ENCODE measurements at places on chromosomes 3 and 15.

DNA sequence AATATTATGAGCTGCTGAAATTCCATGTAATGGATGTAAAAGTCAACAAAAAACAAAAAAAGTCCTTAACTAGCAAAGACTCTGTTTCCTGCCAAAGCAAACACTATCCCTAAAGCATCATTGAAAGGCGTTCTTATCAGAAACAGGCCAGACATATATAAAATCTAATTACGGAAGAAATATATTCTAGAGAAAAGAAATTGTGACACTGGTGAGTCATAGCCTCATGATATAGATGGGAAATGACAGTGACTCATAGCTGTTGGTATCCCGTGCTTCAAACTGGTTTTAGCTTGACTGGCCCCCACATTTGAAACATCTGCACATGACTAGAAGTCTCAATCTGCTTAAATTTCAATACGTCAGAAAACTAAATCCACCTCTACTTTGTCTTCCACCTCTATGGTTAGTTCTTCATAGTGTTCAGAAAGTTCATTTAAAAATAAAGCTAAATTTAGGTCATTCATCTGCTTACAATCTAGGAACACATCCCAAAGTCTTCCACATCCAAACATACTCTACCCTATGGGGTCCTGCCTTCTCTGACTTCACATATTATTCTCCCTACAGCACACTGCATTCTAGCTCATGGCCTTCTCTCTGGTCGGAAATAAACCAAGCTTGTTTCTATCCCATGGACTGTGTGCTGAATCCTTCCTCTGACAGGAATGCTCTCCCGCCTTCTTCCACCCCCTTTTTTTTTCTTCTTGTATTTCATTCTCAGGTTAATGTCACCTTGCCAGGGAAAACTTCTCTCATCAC is 456.3 kb upstream of the ARRDC4 start:
- DNase-seq = no peak

- no peak for DNase-seq
Measured at GRCh38 chr3:88189361-88189810, 39.6 kb downstream of the C3orf38 start.

- DNase-seq = no peak
Measured at GRCh38 chr3:24415824-24416223, 78.8 kb downstream of the THRB start.

- no peak for DNase-seq
Measured at GRCh38 chr3:134655706-134656105, 4.9 kb upstream of the KY start.

- peak; percentile 25 for DNase-seq
Measured at GRCh38 chr3:134364061-134364935, 9.9 kb downstream of the AMOTL2 start.

- no peak for DNase-seq
Measured at GRCh38 chr3:96331341-96331740, 483.1 kb upstream of the EPHA6 start.

DNA sequence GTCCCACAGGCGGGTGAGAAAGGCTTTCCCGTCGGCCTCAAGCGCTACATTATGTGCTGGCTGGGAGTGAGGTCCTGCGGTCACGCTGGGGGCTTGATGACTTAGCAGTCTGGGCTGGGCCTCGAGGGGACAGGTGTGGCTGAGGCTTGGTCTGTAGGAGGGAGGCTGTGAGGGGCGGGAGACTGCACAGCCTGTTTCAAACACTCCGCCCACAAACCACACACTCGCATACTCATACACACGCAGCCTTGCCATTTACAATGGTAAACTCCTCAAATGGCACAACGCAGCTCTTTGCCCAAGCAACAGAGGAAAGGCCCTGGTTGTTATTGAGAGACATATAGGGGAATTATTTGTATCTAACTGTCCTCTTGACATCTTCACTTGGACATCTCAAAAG is 32.4 kb upstream of the RASGRF1 start:
- no peak for DNase-seq

DNA sequence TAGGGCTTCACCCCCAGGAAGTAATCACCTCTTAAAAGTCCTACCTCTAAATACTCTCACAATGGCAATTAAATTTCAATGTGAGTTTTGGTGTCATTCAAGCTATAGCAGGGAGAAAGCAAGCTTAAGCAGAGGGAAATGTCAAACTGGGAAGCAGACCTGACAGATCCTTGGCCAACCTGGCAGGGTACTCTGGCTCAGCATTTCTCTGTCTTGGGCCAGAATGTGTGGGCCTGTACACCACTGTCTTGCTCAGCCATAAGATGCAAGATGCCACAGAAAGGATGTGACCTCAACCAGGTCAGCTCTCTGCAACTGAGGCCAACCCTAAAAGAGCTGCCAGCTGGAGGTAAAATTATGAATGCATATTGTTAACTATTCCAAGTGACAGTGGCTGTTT is 130.6 kb upstream of the CMC1 start:
- no peak for DNase-seq

- DNase-seq = no peak
Measured at GRCh38 chr3:16474920-16475319, 38.6 kb downstream of the RFTN1 start.

- no peak for DNase-seq
Measured at GRCh38 chr3:147391781-147392624, 14.3 kb downstream of the ZIC4 start.

DNA sequence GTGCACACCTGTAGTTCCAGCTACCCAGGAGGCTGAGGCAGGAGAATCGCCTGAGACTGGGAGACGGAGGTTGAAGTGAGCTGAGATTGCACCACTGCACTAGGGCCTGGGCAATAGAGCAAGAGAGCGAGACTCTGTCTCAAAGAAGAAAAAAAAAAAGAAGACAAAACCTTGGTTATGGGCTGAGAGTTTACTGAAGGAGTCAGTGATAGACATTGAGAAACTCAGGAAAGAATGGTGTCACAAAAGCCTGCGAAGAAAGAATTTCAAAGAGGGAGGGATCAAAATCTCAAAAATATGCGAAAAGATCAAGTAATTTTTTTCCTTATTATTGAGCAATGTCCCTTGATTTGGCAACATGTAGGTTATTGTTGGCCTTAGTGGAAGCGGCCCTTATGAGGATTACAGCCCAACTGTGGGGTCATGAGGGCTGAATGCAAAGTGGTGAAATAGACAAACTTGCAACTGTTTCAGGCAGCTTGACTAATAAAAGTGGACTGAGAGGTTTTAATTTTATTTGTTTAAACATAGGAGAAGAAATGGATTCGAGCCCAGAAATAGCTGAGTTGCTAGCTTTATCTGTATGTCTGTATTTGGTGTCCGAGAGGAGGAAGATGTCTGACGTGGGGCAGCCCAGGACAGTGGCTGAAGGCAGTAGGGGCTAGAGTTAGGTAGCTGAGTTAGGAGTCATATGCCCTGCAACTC is 18.8 kb upstream of the CELF6 start:
- no peak for DNase-seq

DNA sequence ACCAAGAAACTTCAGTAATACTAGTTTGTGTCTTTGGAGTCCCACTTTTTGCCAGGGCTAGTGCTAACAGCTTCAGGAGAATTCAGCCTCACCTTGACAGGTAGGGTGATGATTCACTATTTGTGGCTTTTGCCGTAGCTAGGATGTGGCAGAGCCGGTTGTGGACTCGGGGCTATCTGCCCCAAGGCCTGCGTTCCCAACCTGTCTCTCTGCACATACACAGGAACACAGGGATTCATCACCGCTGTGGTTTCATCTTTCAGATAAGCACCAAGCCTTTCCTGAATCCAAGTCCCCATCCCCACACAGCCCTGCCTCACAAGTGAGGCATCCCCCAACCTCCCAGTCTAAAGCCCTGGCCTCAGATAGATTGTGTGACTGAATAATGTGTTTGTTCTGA is 45.2 kb upstream of the POLG start:
- DNase-seq = no peak

GRCh38 chr3:56903231-56903782 is 101.6 kb upstream of the ARHGEF3 start:
- no peak for DNase-seq

DNA sequence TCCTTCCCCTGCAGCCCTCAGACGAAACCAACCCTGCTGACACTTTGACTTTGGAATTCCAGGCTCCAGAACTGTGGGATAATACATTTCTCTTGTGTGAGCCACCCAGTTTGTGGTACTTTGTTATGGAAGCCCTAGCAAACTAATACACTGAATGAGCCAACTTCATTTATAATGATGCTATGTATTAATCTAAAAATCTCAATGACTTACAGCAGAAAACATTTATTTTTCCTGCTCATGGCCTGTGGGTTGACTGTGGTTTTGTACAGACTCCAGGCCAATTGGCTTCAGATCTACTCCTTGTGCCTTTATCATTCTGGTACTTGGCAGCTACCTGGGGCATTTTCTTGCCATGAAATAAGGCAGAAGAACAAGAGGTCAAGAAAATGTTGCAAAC is 152.4 kb downstream of the EBLN2 start:
- no peak for DNase-seq

DNA sequence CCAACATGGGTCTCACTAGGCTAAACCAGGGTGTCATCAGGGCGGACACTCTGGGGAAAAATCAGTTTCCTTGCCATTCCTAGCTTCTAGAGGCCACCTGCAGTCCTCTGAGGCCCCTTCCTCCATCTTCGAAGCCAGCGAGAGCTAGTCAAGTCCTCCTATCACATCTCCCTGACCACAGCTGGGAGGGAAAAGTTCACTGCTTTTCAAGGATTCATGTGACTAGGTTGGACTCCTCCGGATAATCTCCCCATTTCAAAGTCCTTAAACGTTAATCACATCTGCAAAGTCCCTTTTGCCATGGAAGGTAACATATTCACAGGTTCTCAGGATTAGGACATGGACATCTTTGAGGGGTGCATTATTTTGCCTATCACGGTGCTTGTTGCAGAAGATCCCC is 35.9 kb upstream of the MAP3K13 start:
- DNase-seq = no peak

DNA sequence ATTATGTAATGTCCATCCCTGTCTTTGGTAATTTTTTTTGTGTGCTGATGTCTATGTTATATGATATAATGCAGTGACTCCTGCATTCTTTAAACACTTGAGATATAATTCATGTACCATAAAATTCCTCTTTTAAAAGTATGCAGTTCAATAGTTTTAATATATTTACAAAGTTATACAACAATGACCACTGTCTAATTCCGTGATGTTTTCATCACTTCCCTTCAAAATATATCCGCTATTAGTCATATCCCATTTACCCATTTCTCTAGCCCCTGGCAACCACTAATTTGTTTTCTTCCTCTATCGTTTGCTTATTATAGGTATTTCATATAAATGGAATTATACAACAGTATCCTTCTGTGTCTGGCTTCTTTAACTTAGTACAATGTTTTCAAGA is 64.9 kb upstream of the SUCLG2 start:
- no peak for DNase-seq

GRCh38 chr15:57909388-57909787 is 156.1 kb downstream of the ALDH1A2 start:
- DNase-seq = no peak

GRCh38 chr3:186160691-186161243 is 51.9 kb upstream of the ETV5 start:
- no peak for DNase-seq

DNA sequence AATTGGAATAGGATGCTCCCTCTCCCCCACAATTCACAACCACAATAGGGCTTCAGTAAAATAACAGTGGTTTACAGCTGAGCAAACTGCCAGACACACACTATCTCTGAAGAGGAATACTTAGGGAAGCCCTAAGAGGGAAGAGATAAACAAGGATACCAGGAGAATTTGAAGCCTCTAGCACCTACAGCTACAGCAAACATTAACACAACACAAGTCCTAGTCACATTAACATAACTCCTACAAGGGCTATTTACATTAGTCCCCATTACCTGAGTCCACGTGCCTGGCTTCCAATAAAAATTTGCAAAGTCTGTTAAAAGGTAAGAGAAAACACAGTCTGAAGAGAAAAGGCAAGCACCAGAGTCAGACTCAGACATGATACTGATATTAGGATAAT is 346.9 kb upstream of the CDIN1 start:
- no peak for DNase-seq
